Effector memory CD4-positive, alpha-beta T cell (primary cell): ENCODE measurements at places on chromosomes 3 and 15.

GRCh38 chr3:171181907-171182690, 155.6 kb upstream of the SLC2A2 start:
- no peak for DNase-seq

- DNase-seq = no peak
These were observed 271.5 kb upstream of the COL8A1 start for GRCh38 chr3:99366663-99367429.

- DNase-seq = no peak
These were observed 19.1 kb upstream of the FSTL1 start for GRCh38 chr3:120469882-120470301.

GRCh38 chr3:123586131-123586530, 1.3 kb upstream of the HACD2 start:
- no peak for DNase-seq

DNA sequence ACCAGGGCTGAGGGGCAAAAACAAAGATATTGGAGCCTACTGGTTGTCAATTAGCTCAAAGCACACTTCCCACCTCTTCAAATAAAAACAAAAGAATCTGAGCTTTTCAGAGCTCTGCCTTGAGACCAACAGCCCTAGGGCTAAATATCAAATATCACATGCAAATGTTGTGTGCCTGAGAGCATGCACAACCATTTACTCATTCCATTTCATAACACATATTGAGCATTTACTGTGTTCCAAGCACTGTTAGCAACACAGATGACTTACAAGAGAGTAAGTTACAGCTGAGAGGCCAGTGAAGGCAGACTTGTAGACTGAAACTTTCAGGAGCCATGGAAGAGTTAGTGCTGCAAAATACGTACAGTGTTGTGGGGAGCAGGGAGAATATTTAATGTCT, 222.4 kb downstream of the CPNE4 start:
- no peak for DNase-seq

DNA sequence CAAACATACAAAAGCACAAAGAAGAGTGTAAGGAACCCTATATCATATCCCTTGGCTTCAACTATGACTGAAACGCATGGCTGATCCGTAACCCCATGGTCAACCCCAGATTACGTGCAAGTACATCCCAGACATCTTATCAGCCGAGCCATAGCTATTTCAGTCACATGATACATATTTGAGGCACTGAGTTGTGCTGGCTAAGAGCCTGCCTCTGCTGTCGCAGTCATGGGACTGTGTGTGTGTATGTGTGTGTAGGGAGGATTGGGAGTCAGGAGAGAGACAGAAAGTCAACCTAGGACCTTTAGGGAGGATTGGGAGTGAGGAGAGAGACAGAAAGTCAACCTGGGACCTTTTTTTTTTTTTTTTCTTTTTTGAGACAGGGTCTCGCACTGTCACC, 8.4 kb downstream of the ST6GAL1 start:
- DNase-seq = no peak

DNA sequence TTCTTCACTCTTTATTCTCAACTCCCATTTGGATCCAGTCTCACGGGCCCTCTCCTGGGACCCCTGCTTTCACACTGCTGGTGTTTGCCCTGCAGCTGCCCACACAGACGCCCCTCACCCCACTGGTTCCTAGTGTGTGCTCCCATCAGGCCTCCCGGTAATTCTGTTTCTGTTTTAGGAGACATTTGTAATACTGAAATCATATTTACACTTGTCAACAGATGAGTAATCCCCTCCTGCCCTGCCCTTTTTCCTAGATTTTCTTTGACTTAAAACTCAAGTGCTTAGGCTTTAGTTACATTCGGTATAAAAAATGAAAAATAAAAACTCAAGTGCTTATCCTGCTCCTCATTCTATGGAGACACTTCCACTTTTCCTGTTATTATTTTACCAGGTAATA, 18.4 kb upstream of the ABTB1 start:
- no peak for DNase-seq

DNA sequence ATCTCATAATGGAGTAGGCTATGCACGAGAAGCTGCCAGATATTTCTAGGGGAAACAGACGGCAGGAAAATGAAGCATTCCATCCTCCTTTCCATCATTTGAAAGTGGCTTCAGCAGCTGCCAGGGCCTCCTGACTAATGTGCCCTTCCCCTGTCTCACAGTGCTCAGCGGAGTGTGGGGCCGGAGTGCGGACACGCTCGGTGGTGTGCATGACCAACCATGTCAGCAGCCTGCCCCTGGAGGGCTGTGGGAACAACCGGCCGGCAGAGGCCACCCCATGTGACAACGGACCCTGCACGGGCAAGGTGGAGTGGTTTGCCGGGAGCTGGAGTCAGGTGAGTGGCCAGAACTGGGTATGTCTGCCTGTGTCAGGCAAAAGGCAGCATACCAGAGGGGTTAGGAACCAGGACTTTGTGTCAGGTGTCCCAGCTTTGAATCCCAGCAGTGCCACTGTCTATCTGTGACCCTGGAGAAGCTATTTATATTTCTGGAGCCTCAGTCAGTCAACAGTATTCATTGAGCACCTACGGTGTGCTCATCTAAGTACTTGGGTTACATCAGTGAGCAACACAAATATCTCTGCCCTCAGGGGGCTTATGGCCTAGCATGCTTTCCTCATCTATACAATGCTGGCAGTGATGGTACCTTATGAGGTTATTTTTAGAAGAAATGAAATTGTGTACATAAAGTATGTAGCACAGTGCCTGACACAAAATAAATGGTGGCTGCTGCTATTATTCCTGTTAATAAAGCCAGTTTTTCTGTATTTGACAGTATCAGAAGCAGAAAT, 52.4 kb upstream of the NR2E3 start:
- DNase-seq = no peak

DNA sequence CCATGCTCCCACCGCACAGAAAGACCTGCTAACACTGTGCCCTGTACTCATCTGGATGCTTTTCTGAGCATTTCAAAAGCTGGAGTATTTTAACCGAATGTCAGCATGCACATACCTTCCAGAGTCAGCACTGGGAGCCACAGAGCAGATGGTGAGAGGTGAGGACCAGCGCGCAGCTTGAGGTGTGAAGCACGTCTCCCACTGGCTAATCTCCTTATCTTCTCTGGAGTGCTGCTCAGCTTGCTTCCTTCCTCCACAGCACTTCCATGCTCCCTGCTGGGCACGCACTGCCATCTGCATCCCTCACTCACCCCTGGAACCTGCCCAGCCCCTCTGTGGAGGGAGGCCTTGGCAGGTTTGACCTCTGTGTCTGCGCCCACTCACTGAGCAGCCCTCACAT, at the start of gene GNB5:
GNB5 (minus strand) TSS at position 186 of the 400 bp plus-strand sequence. CDS start 6,716 bp downstream, outside the sequence.
- no peak for DNase-seq

- no peak for DNase-seq
These were observed 372.0 kb upstream of the ATP10A start for GRCh38 chr15:26234976-26235767.

- DNase-seq = no peak
These were observed 82.4 kb upstream of the STT3B start for GRCh38 chr3:31450345-31450744.

GRCh38 chr3:101074518-101074917, 81.3 kb upstream of the ABI3BP start:
- no peak for DNase-seq

GRCh38 chr3:79286882-79287281, 480.9 kb downstream of the ROBO1 start:
- DNase-seq = no peak

GRCh38 chr3:53187430-53187829, 26.4 kb downstream of the PRKCD start:
- no peak for DNase-seq

- DNase-seq = peak; percentile 22
These were observed 30.2 kb upstream of the USP3 start for GRCh38 chr15:63473999-63474809.

- no peak for DNase-seq
These were observed 32.7 kb downstream of the LRRFIP2 start for GRCh38 chr3:37141676-37142075.

DNA sequence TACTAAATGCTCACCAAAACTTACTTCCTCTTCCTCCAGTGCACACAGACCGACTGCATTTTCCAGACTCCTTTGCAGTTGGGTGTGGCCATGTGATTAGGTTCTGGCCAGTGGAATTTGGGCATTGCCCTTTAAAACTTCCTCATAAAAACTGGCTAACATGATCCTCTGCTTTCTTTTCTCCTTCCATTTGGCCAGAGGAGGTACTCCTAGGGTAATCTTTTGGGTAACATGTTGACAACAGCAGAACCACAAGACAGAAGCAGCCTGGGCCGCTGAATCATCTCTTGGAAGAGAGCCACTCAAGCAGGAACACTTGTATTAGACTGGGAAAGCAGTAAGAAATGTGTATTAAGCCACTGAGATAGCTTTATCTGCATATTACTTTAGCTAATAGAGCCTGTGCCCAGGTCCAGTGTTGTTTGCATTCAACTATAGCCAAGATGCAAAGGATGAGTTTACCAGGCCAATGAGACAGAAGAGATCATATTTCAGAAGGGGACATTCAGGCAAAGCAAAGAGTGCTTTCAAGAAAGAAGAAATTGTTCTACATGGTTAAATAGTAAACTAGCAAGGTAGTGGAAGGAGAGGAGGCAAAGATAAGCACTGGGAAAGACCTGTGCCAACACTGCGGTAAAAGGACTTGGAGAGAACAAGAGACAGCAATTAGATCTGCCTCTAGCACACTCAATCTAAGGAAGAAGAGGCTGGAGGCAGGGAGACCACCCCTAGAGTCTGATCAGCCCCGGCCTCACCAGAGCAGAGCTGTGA, 79.8 kb downstream of the PLCH1 start:
- DNase-seq = no peak

GRCh38 chr3:117405359-117405758, 695.8 kb downstream of the TUSC7 start:
- DNase-seq = no peak

GRCh38 chr15:22939652-22940061, 40.5 kb downstream of the CYFIP1 start:
- no peak for DNase-seq

GRCh38 chr15:88127432-88127790, 129.1 kb downstream of the NTRK3 start:
- DNase-seq = no peak

DNA sequence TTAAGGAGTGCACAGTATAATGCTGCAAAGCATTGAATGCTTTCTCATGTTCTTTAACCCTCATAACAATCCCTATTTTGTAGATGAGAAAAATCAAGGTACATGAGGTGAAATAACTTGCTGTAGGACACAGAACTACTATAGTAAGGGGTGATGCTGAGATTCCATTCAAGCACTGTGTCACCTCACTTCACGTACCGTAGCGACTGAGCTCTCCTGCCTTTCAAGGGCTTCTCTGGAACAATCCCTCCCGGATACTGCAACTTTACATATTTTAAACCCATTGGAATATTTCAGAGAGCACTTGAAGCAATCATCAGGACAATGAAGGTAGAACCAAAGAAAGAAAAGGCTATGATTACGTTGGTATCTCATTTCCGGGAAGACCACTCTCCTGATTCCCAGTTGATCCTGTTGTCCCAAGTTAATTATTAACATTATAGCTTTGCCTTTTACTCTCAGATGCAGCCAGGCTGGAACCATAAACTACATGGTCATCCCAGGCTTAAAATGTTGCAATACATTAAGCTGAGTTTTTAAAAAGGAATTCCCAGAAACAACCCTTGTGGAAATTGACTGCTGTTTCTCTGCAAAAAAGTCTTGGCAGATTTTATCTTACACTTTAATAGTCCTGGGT, 252.2 kb upstream of the IGF1R start:
- DNase-seq = no peak

DNA sequence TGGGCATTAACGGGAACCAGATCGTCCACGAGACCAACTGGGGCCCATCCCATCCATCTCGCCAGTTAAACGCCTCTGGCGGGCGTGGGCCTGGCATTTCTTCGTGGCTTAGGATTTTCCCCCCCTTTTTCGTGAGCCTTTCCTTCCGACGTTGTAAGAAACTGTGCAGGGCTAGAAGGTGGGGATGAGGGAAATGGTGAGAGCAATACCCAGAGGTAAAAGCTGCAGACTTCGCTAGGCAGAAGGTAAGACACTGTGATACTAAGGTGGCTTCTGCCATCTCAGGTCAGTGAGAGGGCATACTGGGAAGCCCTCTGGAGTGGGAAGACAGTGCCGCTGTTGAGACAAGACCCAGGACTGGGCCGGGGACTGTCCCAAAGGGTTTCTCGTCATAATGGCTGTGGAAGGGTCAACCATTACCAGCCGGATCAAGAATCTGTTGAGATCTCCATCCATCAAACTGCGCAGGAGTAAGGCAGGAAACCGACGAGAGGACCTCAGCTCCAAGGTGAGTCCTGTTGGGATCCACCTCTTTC, 666 bp downstream of the MAPKBP1 start:
- no peak for DNase-seq

- DNase-seq = no peak
These were observed 167.8 kb downstream of the FOXP1 start for GRCh38 chr3:71415681-71416122.

DNA sequence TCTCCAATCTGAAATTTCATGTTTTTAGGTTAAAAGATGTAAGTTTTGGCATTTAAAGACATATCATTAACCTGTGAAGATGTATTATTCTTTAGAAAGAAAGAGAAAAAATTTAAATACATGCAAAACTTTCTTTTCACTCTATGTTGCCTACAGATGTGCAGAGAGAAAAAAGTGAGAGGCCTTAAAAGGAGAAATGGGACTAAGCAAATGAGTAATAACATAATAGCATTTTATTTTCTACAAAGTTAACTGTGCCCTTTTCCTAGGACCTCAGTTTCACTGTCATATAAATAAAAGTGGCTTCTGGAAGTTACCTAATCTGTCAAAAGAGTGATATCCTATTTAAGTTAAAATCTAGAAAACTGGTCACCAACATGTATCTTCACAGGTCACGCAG, 16.1 kb downstream of the DAZL start:
- no peak for DNase-seq

DNA sequence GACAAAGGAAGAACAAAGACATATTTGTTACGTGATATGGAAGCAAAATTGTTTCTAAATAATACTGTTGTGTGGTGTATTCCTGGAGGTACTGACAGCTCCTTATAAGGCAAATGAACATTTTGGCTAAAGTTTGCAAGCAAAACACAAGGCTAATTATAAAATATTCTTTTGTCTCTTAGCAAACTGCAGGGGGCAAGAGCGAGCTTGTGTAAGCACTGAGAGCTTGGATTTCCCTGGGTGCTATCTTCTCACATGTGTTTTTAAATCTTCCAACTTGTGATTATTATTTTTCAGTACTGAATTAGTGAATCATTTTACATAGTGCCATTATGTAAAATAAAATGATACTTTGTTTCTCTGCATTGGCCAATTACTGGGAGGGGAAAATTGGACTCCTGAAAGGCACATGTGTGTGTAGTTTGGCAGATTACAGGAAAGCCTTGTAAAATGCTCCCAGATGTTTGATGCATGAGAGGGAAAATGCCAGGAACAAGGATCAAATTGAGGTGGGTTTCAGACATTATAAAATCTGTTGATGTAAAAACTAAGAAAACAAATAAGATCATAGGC, 611.5 kb downstream of the AGBL1 start:
- DNase-seq = no peak

GRCh38 chr3:87126321-87126720, 100.8 kb upstream of the CHMP2B start:
- no peak for DNase-seq

GRCh38 chr3:168624892-168625448, 529.2 kb upstream of the GOLIM4 start:
- no peak for DNase-seq
